ENCODE measurements at places on chromosomes 5 and 9.

GRCh38 chr9:109923471-109923760 lies 143.4 kb downstream of the PALM2AKAP2 start:
- DNase-seq, result no peak

DNA sequence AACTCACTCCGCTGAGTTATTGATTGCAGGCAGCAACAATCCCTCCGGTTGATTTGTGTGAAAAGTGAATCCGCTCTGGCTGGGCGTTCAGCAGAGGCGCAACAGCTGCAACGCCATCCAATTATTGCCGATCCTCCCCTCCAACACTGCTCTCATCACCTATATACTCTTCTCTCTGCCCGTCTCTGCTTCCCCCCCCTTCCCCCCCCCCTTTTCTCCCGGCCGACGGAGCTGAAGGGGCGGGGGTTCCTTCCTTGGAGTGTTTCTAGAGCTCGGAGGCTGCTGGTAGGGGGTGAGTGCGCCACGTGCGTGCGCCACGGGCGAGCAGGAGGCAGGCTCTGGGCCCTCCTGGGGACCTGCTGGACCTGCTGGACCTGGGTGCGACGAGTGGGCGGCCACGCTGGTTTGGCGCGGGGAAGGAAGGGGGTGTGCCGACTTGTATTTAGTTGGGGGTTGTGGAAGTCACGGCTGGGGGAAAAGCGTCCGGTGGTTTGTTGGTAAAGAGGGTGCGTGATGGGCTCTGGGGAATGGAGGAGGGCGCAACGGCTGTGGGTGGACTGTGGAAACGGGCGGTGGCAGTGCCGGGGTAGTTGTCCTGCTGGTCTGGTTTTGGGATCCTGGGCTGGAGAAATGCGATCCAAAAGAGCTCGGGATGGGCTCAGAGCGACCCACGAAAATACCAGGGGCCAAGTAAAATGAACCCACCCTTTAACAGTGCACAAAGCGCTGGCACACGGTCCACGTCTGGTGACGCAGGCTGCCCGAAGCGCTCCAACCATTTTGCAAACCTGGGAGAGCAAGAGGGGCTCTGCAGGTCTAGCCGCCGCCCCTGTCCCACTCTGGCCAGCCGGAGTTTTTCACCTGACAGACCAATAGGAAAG lies 6.4 kb upstream of the MEF2C start:
- DNase-seq, result no peak

GRCh38 chr5:169302491-169303118 lies 1.7 kb upstream of the SLIT3 start:
- DNase-seq, result peak; percentile 73

DNA sequence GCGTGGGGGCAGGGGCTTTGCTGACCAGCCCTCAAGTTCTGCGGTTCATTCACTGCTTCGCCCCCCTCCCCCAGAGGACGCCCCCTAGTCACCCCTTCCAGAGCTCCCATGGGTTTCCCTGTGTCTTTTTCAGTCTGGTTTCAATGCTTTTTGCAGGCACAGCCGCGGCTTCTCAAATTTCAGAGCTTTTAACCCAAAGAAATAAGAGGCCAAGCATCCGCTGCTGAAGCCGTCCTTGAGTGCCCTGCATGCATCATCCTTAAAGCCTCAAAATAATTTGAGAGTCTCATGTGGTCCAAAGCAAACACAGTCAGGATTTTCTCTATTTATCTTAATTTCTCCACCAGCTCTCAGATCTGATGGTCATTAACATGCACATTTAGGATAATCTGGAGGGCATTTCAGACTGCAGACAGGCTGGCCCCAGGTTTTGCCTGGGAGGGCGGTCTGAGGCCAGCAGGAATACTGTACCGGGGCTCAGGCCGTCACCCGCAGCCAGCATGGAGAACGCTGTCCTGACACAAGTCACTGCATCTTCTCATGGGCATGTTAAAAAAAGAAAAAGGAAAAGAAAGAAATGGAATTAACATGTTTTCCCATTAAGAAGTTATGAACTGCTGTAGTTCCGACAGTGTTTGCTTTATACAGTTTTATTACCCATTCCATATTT lies 420.8 kb upstream of the IRX4 start:
- no peak for DNase-seq
